ENCODE measurements at places on chromosomes 5 and 9.
A peak's percentile ranks its signal among the peaks of the same experiment; 100 is the strongest.

GRCh38 chr9:136416427-136416826 lies 6.0 kb downstream of the PMPCA start:
- H3K27ac ChIP-seq: no peak overlapping the region
- no peak for DNase-seq
- no peaks in the 10 kb centered on the region for H3K27me3 ChIP-seq
- no peak overlapping the region for H3K4me3 ChIP-seq

DNA sequence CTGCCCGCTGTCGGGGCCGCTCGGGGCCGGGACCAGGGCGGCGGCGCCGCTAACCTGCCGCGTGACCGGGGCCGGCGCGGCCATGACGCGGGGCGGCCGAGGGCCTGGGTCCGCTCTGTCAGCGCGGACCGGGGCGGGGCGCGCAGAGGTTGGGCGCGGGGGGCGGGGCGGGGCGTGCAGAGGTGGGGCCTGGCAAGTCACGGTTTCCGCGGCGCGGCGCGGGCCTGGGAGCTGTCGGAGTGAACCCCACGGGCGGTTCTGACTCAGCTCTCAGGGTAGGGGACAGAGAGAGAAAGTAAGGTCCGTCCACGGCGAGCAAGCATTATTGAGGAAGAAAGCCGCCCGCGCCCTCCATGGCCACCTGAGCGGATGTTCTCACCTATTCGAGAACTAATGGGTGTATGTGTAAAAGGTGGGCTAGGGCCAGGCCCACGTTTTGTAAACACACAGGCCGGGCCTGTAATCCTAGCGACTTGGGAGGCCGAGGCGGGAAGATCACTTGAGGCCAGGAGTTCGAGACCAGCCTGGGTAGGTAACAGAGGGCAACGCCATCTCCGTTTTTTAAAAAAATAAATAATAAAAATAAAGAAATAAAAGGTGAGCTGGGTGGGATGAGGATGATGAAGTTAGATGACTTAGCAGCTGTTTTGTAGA lies at the start of gene PRXL2C:
Gene PRXL2C, minus strand, starts transcription at position 120 of the 654 bp plus-strand sequence. Its CDS starts 36 bp downstream, at position 84.
- H3K4me3 ChIP-seq: peak within 1 kb of the TSS; percentile 70
- peak; percentile 94 for DNase-seq

- H3K4me1 ChIP-seq: peaks cover 6% of the 10 kb centered on the region
- H3K4me3 ChIP-seq: no peak overlapping the region
- H3K27me3 ChIP-seq: no peaks in the 10 kb centered on the region
- no peak overlapping the region for H3K27ac ChIP-seq
- no peaks in the 10 kb centered on the region for H3K36me3 ChIP-seq
Observed at GRCh38 chr5:172140866-172141265, 47.2 kb downstream of the STK10 start.

DNA sequence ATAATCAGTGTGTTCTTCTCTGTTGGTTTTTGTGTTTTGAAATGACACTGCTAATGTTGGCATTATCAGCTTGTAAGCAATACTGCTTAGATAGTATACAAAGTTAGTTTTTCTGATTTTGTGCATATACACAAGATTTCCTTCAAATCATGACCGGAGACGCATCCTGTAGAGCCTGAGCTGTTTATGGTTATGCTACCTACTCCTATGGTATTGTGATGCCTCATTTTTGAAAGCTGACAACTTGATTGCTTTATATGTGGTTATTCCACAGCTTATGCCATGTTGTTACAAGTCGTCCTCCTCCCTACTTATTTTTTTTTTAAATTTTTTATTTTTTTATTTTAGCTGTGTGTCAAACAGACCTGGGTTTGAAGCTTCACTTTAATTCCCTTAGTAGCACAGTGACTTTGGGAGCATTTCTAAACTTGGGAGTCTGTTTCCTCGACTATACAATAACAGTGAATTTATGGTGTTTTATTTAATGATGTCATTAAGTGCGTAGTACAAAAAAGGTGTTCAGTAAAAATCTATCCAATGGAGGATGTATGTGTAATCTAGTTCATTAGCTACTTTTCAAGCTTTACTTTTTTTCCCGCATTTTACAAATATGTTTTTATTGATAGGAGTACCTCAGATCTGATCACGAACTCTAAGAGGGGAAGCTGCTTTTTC lies 59.5 kb downstream of the PARP8 start:
- no peaks in the 10 kb centered on the region for H3K27me3 ChIP-seq
- no peak for DNase-seq
- no peak overlapping the region for H3K27ac ChIP-seq
- no peak overlapping the region for H3K4me3 ChIP-seq

GRCh38 chr9:135297456-135298075 lies 182.0 kb upstream of the PPP1R26 start:
- no peaks in the 10 kb centered on the region for H3K36me3 ChIP-seq
- H3K4me1 ChIP-seq: no peaks in the 10 kb centered on the region
- H3K27ac ChIP-seq: no peak overlapping the region
- H3K4me3 ChIP-seq: no peak overlapping the region

DNA sequence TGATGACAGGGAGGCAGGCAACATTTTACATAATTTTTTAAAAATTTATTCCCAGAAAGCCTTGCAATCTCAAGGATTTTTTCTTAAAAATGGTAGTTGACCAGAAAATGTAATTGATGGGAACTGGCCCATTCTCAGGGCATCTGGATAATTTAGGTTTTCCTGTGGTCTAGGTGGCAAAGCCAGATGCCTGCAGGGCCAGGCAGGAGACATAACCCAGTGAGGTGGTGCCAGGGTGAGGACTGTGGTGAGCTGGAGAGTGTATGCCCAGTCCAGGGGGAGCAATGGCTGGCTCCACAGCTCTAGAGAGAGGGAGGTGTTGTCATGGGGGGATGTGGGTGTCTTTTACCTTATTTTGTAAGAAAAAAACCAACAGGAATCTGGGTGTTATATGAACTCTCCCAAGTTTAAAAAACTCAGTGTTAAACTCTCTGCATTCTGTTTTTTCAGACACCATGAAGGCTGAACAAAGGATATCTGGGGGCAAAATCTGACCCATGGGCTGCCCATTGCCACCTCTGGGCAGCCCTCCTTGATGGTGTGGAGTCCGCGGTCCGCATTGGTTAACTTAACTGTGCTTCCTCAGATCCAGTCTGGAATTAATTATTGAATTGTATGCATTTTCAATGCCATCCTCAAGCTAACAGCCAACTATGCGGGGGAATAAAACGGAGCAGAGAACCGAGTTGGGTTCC lies 43.9 kb downstream of the BOD1 start:
- peaks cover 6% of the 10 kb centered on the region for H3K4me1 ChIP-seq
- H3K4me3 ChIP-seq: peak overlapping the region; percentile 24
- H3K27ac ChIP-seq: no peak overlapping the region
- peak; percentile 34 for DNase-seq
- H3K27me3 ChIP-seq: peaks cover 7% of the 10 kb centered on the region

DNA sequence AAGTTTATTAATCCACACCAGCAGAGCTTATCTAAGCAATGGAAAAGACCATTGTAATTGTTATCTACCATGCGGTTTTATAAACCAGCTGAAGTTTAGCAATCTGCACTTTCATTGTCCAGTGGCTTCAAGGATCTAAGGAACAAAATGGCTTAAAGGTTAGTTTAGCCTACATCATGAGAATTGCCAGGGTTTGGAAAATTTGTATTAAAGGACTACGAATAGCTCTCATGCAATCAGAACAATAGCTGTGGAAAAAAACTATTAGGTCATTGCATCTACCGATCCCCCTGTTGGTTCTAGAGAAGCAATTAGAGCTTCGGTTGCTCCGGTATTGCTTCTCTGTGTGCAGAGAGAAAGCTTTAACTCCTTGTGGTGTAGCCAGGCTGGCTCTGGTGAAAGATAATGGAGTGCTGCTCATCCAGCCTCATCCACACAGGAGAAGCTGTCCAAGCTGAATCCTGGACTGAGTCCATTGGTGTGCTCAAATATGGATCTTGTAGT lies 86.3 kb upstream of the SLC12A2 start:
- no peak overlapping the region for H3K27ac ChIP-seq
- H3K4me1 ChIP-seq: no peaks in the 10 kb centered on the region
- H3K27me3 ChIP-seq: no peaks in the 10 kb centered on the region

GRCh38 chr9:113753398-113754119 lies 122.5 kb upstream of the ZNF618 start:
- no peaks in the 10 kb centered on the region for H3K4me1 ChIP-seq
- no peak overlapping the region for H3K4me3 ChIP-seq
- no peak for DNase-seq

- H3K27ac ChIP-seq: peak overlapping the region; percentile 16
- no peak for DNase-seq
- no peaks in the 10 kb centered on the region for H3K27me3 ChIP-seq
- no peaks in the 10 kb centered on the region for H3K36me3 ChIP-seq
Observed at GRCh38 chr5:66960369-66961137, 236.0 kb downstream of the CD180 start.

DNA sequence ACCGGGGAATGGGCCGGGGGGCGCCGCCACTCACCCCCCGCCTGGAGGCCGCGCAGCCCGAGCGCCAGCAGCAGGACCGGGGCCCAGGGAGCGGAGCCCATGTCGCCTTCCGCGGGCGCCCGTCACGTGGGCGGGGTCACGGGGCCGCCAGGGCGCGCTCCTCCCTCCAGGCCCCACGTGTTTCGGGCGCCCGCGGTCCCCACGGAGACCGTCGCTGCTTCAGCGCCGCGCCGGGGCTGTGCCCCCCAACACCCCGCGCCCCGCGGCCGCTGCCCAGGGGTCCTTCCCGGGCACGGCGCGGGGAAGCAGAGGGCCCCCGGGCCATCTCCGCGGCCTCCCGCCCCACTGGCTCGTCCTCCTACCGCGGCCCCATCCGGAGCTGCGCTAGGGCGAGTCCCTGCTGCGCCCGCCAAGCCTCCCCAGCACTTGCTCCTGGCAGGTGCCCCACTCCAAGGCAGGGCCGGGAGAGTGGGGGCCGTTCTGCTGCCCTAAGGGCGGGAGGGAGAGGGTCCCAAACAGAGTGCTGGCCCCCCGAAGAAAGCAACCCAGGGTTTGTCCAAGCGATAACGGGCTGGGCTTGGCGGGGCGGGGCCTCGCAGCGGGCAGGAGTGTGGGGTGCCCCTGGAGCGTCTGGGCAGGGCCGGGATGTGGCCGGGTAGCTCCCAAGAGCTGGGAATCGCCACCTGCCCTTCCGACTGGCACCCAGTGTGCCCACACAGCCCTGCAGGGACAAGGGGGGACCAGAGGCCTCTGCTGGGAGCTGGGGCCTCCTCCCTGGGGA lies at the start of gene DPP7:
Gene DPP7, minus strand, starts transcription at position 121 of the 781 bp plus-strand sequence. Its CDS starts 20 bp downstream, at position 101.
- DNase-seq: peak; percentile 78
- H3K27me3 ChIP-seq: peaks cover 3% of the 10 kb centered on the region
- peaks cover 32% of the 10 kb centered on the region for H3K36me3 ChIP-seq
- H3K4me1 ChIP-seq: peaks cover 22% of the 10 kb centered on the region
- no peak within 1 kb of the TSS for H3K27ac ChIP-seq

DNA sequence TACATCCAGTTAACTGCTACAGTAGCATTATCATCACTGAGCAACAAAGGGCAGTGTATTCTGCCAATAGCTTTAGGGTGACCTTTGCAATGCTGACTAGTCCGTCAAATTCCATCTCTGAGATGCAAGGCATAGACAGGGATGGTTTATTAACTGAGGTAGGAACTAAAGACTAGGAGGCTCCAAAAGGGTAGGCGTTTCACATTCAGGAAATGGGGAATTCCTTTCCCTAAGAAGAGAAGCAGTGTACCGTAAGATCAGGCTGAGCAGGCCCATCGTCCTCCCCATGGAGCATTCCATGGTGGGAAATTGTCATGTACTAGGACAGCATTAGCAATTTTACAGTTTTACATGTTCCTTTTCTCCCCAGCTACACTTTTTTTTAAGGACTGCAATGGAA lies 157.7 kb downstream of the BNC2 start:
- no peak for DNase-seq
- no peaks in the 10 kb centered on the region for H3K36me3 ChIP-seq
- no peak overlapping the region for H3K4me3 ChIP-seq
- H3K27ac ChIP-seq: no peak overlapping the region
- peaks cover 5% of the 10 kb centered on the region for H3K4me1 ChIP-seq

DNA sequence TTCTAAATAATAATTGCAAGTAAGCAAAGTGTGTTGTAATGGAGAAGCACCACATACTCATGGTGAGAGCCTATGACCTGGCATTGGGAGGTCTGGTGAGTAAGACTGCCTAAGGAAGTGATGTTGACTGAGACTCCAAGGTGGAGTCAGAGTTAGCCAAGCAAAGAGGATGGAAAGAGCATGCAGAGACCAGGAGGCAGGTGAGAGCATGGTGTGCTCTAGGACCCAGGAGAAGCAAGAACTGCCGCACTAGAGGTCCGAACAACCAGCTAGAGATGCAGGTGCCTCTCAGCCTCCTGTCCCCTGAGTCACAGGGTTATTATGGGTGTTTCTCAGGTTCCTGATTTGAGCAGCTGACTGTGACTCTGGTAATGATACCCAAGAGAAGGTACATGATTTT lies 27.3 kb downstream of the ANP32B start:
- H3K27ac ChIP-seq: no peak overlapping the region
- H3K4me3 ChIP-seq: no peak overlapping the region
- no peaks in the 10 kb centered on the region for H3K4me1 ChIP-seq
- H3K36me3 ChIP-seq: peaks cover 93% of the 10 kb centered on the region
- no peaks in the 10 kb centered on the region for H3K27me3 ChIP-seq

GRCh38 chr5:36422952-36423351 lies 121.2 kb upstream of the RANBP3L start:
- H3K27me3 ChIP-seq: no peaks in the 10 kb centered on the region
- no peak overlapping the region for H3K4me3 ChIP-seq
- peaks cover 9% of the 10 kb centered on the region for H3K4me1 ChIP-seq
- no peak overlapping the region for H3K27ac ChIP-seq
- H3K36me3 ChIP-seq: no peaks in the 10 kb centered on the region

- no peak overlapping the region for H3K4me3 ChIP-seq
- DNase-seq: no peak
- H3K27me3 ChIP-seq: no peaks in the 10 kb centered on the region
- H3K36me3 ChIP-seq: no peaks in the 10 kb centered on the region
- no peak overlapping the region for H3K27ac ChIP-seq
Observed at GRCh38 chr9:69034071-69034470, 1.5 kb upstream of the FXN start.

DNA sequence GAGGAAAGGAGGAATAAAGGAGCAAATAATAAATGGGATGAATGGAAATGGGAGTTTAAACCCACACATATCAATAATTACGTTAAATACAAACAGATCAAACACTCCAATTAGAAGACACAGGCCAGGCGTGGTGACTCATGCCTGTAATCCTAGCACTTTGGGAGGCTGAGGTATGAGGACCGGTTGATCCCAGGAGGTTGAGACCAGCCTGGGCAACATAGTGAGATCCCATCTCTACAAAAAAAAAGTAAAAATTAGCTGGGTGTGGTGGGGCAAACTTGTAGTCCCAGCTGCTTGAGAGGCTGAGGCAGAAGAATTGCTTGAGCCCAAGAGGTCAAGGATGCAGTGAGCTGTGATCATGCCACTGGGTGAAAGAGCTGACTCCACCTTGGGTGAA lies 3.7 kb downstream of the BAAT start:
- no peaks in the 10 kb centered on the region for H3K36me3 ChIP-seq
- no peaks in the 10 kb centered on the region for H3K27me3 ChIP-seq
- no peak overlapping the region for H3K27ac ChIP-seq
- H3K4me3 ChIP-seq: no peak overlapping the region
- no peaks in the 10 kb centered on the region for H3K4me1 ChIP-seq

DNA sequence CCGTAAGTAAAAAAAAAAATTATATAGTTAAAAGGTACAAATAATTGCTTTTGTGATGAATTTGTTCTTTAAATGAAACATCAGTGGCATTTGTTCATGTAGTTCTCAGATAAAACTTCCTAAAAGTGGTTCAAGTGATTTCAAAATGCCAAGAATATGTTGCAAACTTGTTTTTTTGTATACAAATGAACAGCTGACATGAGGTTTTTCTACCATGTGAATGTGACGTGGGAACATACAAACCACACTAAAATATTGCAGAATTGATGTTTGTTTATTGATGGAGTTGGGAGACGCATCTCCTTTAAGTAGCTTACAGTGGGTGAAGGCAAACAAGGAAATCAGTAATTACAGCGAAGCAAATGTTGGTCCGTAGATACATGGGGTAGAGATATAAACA lies 16.9 kb downstream of the BASP1 start:
- H3K4me3 ChIP-seq: no peak overlapping the region
- peaks cover under 1% of the 10 kb centered on the region for H3K4me1 ChIP-seq
- H3K27me3 ChIP-seq: no peaks in the 10 kb centered on the region
- no peaks in the 10 kb centered on the region for H3K36me3 ChIP-seq
